ENCODE measurements at places on chromosomes 12 and 14. TPM values are rescaled to one million over a fixed set of nuclear protein-coding genes. Genes with fewer than 3 reads are reported as not detected.

Gene OAS2
- 0.15 TPM for total RNA-seq

Gene MRPS35
- total RNA-seq = 108 TPM

Gene DEPDC4
- 1.4 TPM for total RNA-seq

Gene LDHB
- total RNA-seq = 1,511 TPM

Gene KRT80
- total RNA-seq = 71.8 TPM

Gene KLHDC1
- total RNA-seq = 0.76 TPM

Gene KLRC2
- 2.1 TPM for total RNA-seq

Measured in A549 treated with RU486 at 1 μM for 4 hours (cell line).